ENCODE measurements at places on chromosomes 6 and 20.

GRCh38 chr20:24704899-24705298, 235.5 kb downstream of the SYNDIG1 start:
- no peak for DNase-seq

DNA sequence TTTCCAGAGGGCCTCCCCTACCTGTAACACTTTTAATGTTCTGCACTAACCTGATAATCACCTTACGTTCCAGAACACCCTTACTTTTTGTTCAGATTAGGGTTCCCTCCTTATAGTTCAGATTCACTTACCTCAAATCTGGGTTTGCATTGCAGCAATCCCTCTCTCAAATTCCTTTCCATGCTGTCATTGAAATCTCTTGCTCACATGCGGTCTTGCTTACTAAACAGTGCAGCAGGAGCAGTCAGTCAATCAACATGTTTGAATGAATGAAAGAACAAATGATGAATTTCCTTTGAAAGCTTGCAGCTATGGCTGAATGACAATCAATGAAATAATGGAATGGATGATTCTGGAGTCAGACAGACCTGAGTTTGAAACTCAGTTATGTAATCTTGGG, 200.1 kb downstream of the HIVEP2 start:
- DNase-seq, result no peak

GRCh38 chr6:39476670-39477069, 154.2 kb upstream of the KCNK16 start:
- no peak for DNase-seq

DNA sequence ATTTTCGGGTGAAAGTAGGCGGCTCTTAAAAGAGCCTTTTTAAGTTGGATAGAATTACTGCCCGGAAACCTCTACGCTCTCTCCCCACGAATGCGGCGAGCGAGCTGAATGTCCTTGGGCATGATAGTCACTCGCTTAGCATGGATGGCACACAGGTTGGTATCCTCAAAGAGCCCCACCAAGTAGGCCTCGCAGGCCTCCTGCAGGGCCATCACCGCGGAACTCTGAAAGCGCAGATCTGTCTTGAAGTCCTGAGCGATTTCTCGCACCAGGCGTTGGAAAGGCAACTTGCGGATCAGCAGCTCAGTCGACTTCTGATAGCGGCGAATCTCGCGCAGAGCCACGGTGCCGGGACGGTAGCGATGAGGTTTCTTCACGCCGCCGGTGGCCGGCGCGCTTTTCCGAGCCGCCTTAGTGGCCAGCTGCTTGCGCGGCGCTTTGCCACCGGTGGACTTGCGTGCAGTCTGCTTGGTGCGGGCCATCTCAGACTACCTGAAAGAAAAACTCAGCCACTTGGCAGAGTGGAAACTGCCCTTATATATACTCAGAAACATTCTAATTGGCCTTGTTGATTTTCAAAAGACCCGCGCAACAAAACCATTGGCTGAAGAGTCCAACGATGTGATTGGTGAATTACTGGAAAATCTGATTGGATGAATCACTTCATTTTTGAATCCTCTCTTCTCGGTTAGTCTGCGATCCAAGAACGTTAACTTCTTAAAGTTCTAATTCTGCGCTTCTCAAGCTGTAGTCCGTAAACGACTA, 93.9 kb upstream of the BTN3A2 start:
- peak; percentile 79 for DNase-seq

DNA sequence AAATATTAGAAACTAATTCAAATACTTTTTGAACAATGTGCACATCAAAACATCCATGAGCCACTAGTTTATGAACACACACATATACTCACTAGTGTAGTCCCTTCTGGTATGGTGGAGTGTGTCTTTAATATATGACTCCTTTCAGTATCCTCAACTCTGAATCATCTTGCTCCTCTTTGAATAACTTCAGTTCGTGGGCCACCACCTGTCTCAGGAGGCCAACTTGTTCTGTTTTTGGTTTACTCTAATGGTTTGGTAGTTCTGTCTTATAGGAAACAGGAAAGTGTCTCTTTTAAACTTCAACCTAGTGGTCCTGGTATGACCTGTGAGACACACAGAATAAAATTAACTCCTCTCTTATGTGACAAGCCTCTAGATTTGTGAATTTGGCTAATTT, 55.6 kb downstream of the ZNF292 start:
- DNase-seq, result no peak

DNA sequence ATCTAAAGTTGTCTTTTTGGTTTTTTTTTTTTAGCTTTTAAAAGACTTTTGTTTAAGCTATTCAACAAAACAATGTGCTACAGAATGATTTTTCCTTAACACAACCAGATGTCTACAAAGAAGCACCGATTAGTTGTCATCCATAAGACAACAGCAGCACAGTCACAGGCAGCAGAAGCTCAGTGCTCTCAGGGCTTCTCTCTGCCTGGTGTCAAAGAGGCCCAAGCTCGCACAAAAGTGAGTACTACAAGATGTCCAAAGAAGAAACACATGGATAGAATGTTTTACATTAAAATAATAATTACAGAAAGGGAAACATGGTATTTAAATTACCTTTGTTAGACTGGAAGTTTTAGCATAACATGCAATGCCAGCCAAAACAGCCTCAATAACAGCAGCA, 81.6 kb downstream of the DNAAF9 start:
- DNase-seq, result no peak

- no peak for DNase-seq
Measured at GRCh38 chr20:5512694-5513093, 195.9 kb upstream of the PROKR2 start.

DNA sequence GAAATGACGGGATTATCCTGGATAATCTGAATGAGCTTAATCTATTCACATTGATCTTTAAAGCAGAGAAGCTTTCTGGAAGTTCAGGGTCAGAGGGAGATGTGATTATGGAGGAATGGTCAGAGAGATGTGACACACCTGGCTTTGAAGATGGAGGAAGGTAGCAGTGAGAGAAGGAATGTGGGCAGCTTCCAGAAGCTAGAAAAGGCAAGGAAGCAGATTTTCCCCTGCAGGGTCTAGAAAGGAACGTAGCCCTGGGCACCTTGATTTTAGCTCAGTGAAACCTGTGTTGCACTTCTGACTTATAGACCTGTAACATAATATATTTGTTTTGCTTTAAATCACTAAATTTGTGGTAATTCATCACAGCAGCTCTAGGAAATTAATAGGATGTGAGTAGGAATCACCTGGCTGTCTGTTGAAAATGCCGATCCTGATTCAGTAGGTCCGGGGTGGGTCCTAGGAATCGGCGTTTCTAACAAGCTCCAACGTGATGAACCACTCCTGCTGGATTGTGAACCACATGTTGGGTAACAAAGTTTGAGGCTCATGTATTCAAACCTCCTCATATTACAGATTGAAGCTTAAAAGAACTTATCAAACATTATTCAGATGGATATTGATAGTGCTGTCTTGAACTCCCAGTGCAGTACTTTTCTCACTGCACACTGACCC, 157.0 kb downstream of the GJA1 start:
- no peak for DNase-seq

DNA sequence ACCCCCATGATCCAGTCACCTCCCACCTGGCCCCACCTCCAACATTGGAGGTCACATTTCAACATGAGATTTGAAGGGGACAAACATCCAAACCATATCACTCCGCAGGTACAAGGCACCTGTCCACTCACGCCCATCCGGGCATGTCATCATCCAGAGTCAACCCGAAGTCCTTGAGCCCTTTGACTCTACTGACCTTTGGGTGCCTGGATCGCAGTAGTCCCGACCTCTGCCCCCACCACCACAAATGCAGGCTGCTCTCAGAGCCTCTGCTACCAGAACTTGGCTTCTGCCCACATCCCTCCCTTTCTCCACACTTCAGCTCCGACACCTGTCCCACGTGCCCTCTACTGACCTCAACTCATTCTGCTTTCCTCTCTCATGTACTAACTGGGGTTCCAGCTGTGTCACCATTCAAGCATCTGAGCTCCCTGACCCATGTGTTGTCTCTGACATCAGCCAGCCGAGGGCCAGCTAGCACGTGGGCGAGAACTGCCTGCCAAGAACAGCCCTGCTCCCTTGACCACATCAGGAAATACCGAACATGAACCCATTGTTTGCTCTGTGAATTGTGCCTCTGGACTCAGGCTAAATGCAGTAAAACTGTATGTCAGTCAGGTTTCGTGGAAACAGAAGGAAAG, 498.3 kb upstream of the SULF2 start:
- no peak for DNase-seq

GRCh38 chr20:58895448-58896180, 43.1 kb downstream of the GNAS start:
- no peak for DNase-seq

- no peak for DNase-seq
Measured at GRCh38 chr6:36968266-36968977, 13.9 kb downstream of the PI16 start.

GRCh38 chr6:30998785-30999184, 11.5 kb upstream of the MUC22 start:
- no peak for DNase-seq

GRCh38 chr20:56412949-56413348, 889 bp downstream of the CASS4 start:
- DNase-seq, result no peak

DNA sequence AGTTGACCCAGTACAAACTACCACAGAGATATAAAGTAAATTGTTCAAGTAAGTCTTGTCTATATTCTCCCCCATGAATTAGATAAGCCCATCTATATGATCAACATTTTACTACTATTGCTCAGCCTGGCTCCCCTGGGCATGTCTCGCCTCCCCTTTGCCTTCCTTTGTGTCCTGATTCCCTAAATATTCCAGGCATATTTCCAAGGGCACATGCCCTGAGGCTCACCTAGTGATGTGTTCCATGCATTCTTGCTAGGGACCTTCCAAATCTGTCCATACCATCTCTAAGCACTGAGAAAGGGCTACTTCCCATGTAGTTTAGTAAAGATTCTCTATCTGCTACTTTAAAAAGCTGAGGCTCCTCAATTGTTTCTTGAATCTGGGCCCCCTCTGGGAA, 309.5 kb upstream of the PRND start:
- DNase-seq, result no peak

- no peak for DNase-seq
Measured at GRCh38 chr6:24194978-24195700, 69.1 kb downstream of the NRSN1 start.

DNA sequence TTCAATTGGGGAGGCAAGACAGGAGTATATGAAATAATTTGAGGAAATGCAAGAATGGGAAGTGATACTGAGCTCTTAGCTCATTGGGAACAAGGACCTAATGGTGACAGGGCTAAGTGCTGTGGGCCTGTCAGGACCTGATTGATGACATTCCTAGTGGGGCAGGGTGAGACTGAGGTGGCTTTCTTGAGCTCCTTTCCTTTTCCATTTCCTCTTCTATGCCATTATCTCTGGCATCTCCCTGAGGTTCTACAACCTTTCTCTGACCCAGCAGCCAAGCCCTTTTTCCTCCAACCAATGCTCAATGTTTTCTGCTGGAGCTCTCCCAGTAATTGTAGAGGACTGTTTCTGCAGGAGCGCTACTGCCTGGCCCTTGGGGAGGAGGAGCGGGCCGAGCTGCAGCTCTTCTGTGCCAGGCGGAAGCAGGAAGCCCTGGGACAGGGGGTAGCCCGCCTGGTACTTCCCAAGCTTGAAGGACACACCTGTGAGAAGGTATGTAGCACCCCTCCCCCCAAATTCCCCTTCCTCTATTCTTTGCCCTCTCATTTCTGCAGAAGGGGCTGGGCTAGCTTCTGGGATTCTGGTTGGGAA, 2.8 kb upstream of the TOMM6 start:
- no peak for DNase-seq

- DNase-seq, result no peak
Measured at GRCh38 chr6:107409942-107410341, 49.4 kb downstream of the PDSS2 start.

DNA sequence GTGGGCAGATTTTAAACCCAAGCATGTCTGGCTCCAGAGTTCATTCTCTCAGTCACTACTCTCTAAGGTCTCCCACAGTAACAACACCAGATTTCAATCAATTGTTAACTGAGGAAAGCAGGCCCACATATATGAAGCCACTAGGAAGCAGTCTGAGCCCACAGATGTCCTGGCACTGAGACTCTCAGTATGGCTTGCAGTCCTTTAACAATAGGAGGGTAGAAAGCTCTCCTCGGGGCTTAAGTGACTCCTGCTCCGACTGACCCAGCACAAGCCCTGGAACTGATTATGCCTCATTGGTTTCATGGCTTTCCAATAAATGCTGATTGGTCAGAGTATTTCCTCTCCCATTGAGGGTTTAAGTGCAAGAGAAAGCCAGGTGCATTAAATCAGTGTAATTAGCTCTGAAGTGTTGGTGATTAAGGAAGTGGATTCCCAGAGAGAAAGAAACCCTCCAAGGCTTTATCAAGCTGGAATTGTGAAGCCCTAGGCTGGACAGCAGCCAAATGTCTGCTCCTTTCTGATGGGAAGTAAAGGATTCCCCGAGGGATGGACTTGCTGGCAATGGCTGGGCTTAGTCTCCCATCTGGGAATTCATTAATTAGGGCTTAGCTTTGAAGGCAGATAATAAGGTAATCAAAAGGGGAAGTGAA, 76.6 kb upstream of the PROKR2 start:
- peak; percentile 85 for DNase-seq

GRCh38 chr6:46776070-46776712, 17.0 kb upstream of the MEP1A start:
- DNase-seq, result no peak

GRCh38 chr6:88556663-88557062, 390.5 kb upstream of the CNR1 start:
- no peak for DNase-seq

DNA sequence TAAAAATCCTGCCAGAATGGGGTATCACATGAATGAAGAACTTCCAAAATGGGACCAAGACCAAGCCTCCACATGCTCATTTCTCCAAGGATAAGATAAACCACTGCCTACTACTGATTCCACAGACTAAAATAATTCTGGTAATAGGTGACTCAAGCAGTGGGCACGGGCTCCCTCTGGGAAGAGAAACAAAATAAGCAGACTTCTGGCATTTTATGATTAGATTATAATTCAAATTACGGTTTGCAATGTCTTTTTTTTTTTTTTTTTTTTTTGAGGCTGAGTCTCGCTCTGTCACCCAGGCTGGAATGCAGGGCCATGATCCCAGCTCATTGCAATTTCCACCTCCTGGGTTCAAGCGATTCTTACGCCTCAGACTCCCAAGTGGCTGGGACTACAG, 16.0 kb downstream of the UQCC1 start:
- DNase-seq, result no peak

- no peak for DNase-seq
Measured at GRCh38 chr6:8082954-8083858, 19.0 kb upstream of the BLOC1S5 start.

- peak; percentile 21 for DNase-seq
Measured at GRCh38 chr6:27772261-27773001, 139.8 kb downstream of the OR2B2 start.

DNA sequence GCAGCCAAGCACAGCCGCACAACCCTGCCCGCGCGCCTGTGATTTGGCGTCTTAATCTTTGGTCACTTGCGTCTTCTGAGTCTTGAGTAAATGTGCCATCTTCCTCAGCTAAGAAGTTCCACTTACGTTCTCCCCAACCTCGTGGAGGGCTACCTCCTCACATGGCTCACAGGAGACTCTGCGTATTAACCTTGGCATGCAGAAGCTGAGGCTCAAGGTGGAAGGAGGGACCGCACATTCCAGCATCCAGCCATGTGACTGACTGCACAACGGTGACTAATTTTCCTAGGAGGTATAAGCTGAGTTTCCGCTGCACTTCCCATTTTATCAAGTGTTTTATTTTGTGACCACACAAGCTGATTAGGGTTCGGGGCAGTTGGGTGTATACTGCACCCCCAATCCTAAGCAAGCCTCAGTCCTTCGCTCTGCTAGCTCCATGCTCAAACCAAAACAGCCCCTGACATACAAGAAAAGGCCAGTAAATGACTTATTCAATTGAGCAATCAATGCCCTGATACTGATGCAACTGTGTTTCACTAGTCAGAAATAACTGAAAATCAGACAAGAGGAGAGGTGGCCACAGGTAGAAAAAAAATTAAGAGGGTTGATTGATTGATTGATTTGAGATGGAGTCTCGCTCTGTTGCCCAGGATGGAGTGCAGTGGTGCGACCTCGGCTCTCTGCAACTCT, 7.0 kb downstream of the BEND3 start:
- no peak for DNase-seq

Data from NCI-H1417 treated with DMSO at 0.1 percent for 48 hours (cell line).